ENCODE measurements at places on chromosomes 3 and 15. TPM values are rescaled to one million over a fixed set of nuclear protein-coding genes. Genes with fewer than 3 reads are reported as not detected.

Gene SPATA12
- polyA plus RNA-seq = not detected

DNA sequence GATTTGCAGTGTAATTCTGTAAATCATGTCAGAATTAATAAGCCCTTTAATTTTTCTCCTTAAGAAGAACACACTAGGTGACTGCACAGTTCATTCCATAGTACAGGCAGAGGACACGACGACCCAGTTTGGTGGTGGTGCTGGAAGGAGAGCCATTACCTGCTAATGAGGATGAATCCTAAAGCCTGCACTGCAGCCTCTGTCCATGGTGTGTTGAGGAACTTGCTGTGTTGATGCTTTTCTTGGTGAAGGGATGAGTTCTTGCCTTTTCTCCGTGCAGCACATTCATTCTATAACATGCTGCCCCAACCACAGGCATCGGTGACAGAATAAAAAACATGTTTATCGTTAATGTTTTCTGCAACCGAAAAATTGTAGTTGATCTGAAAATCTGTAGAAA, 89.6 kb upstream of the VEPH1 start:
- DNase-seq = no peak

Gene CHP1
- polyA plus RNA-seq = 162 TPM

Gene SYNPR
- polyA plus RNA-seq = not detected

- DNase-seq = no peak
These were observed 38.6 kb downstream of the BTLA start for GRCh38 chr3:112460519-112461195.

DNA sequence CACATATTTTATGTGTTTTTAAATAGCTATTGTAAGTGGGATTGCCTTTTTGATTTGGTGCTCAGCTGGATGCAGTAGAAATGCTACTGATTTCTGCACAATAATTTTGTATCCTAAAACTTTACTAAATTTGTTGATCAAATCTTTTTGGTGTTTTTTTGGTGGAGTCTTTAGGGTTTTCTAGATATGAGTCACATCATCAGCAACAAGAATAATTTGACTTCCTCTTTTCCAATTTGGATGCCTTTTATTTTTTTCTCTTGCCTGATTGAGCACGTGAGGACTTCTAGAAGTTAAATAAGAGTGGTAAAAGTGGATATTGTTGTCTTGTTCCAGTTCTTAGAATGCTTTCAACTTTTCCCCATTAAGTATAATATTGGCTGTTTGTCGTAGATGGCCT, 51.3 kb downstream of the TLNRD1 start:
- DNase-seq = no peak

DNA sequence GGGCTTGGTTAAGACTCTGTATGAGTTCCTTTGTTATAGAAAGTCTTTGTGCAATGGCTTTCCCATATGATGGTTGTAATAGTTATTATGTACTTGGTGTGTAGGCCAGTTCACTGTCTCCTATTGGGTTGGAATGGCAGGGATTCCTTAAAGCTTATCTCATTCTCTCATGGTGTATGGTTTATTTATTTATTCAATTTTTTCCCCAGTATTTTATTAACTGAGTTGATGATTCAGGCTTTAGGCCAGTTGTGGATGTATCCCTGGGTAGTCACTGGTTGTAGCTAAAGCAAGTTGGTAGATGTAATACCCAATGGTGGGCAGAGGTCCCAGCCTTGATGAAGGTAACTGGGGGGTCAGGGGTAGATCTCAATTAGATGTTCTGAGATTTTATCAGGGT, 349.4 kb downstream of the DOCK3 start:
- no peak for DNase-seq

Gene CCDC13
- 0.69 TPM for polyA plus RNA-seq

Gene ZPLD1
- 0.06 TPM for polyA plus RNA-seq

GRCh38 chr3:11452885-11453847, 181.0 kb downstream of the ATG7 start:
- DNase-seq = no peak

DNA sequence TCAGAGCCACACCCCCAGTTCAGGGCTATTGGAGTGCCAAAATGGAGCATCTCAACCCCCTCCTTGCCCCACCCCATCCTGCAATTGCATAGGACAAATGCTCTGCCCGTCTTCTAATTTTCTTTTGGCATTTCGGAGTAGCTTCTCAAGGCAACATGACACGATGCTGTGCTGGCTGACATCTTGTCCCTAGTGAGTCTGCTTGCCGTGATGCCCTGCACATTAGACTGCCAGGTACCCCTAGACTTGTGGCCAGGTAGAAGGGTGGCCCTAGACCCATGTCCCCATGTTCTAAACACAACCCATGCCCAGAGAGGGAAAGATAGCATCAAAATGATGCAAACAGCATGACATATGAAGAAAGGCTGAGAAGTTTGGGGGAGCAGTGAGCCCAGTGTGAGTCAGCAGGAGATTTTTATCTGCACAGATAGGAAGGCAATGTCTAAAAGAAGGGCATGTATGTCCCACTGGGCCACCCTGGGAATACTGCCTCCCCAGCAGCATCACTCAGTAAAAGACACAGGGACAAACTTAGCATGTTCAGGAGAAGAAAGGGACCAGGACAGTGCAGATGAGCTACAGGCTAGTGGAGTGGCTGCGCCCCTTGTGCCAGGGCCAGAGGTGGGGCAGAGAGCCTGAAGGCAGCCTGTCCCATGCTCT, 36.8 kb downstream of the CA12 start:
- DNase-seq = no peak

Gene CLSTN2
- 0.78 TPM for polyA plus RNA-seq

DNA sequence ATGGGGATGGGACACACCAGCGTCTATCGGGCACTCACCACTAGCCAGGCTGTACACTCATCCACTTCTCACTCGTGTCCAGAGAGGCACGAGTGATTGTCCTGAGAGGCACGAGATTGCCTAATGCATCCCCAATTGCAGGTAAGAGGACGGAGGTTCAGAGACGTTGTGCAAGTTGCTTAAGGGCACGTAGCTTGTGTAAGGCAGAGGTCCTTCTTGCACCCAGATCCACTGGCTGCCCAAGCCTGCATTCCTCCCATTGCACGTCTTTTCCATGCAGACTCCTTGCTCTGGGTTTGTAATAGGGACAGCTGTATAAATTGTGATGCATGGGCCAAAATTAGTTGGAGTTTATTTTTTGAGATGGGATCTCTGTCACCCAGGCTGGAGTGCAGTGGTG, 264.3 kb downstream of the PLCL2 start:
- DNase-seq = no peak

- no peak for DNase-seq
These were observed 524.9 kb downstream of the RBMS3 start for GRCh38 chr3:29805757-29806156.

DNA sequence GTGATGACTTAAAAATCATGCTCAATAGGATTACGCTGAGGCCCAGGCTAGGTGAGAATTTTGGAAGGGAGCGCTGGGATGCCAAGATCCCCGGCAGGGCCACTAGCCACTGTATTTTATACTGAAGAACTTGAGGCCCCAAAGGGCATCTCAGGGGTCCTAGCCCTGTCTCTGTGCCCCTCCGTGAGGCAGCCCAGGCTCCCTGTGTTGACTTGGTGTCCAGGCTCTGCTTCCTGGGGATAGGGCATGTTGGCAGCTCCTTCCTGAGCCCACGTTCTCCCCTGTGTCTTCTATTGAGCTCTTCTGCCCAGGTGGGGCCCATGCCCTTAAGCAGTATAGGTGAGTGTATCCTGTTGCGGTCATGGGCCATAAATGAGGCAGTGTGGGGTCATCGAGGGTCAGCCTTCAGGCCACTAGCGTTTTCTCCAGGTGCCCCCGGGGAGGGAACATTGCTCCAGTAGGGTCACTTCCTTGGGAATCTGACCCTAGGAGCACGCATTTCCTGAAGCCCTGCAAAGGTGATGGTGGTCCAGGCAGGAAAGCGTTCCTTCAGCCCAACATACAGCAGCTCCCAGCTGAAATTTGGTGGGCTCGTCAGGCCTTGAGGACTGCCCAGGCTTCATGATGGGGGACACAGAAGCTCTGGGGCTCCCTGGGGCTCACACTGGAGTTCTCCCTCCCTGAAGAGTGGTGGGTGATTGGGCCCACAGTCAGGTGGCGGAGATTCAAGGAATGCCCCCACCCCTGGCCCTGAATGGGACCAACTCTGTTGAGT, 189.4 kb downstream of the UBE3A start:
- no peak for DNase-seq

DNA sequence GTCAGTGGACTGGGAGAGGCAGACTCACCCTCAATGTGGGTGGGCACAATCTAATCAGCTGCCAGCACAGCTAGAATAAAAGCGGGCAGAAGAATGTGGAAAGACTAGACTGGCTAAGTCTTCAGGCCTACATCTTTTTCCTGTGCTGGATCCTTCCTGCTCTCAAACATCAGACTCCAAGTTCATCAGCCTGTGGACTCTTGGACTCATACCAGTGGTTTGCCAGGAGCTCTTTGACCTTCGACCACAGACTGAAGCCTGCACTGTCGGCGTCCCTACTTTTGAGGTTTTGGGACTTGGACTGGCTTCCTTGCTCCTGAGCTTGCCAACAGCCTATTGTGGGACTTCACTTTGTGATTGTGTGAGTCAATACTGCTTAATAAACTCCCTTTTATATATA, 68.0 kb downstream of the CNTN3 start:
- DNase-seq = no peak

DNA sequence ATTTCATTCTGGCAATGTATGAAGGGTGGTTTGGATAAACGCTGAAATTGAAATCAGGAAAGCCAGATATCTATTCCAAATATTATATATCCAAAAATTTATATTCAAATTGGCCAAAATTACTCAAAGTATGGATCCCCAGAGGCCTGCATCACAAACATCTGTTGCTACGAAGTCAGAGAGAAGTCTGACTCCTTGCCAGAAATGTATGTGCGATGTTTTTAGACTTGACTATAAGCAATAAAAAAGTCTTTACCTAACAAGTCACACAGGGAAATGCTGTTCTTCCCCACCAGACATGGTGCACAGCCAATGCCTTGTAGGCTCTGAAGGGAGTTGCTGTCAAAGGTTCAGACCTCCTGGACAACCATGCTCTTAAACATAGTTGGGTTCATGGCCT, 533.1 kb downstream of the OTOL1 start:
- no peak for DNase-seq

DNA sequence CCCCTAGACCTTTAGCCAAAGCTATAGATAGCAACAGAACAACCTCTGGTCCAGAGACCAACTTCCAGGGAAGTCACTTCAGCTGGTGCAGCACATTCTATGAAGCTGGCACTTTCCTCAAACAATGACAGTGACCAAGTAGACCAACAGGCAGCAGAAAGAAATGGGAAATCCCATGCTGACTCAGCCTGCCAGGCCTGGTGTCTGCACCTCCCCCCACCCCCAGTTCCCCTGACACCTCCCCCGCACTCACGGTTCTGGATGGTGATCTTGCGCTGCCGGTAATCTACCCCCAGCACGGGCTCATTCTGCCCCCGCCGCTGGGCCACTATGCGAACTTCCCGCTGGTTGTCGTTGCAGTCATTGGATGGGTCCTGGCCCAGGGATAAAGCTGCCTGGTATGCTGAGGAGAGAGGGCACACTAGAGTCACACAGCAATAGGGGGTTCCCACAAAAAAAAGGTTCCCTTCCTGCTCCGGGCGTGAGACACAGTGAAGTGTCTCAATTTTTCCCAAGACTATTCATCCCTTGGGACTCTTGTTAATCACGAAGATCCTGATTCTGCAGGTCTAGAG, 17.0 kb downstream of the ILDR1 start:
- DNase-seq = no peak

Gene MB21D2
- 0.13 TPM for polyA plus RNA-seq

Gene C3orf85
- polyA plus RNA-seq = 7.9 TPM
